ENCODE measurements at places on chromosomes 7 and 10.

DNA sequence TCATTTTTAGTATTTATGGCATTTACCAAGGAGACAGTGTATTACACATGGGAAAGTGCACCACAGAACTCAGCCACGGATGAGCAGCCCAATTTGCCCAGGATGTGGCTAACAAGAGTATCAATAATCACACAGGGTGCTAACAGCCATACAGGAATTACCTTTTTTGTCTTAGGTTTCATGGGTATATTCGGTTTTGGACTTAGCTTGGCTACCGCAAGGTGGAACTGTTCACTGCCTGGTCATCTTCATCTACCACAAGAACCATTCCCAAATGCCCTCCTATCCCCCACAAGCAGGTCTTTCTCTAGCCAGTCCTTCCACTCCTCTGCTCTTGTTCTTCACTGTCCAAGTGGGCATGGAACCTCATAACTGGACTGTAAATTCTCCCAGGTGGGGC lies 6.0 kb downstream of the PDLIM1 start:
- DNase-seq = no peak

GRCh38 chr10:46270086-46270811 lies 16.5 kb upstream of the ANTXRL start:
- no peak for DNase-seq

DNA sequence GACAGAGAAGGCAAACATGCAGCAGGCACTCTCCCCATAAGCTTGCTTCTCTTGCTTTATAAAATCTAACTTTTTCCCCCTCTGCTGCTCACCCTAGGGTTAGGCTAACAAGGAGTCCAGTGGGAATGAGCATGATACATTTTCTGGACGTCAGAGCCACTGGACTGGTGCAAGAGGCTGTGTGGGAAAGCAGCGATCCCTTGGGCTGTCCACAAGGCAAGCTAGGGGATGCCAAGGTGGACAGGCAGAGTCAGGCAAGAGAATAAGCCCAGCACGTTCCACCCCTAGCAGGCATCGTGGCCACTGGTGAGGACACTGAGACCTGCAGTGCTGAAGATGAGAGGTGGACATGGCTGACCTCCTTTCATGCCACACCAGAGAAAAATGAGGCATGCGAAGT lies 290.9 kb upstream of the ZMIZ1 start:
- no peak for DNase-seq

- no peak for DNase-seq
Measured at GRCh38 chr10:14062528-14063260, 268.0 kb downstream of the FRMD4A start.

- DNase-seq = no peak
Measured at GRCh38 chr7:80622541-80622940, 15.9 kb upstream of the CD36 start.

DNA sequence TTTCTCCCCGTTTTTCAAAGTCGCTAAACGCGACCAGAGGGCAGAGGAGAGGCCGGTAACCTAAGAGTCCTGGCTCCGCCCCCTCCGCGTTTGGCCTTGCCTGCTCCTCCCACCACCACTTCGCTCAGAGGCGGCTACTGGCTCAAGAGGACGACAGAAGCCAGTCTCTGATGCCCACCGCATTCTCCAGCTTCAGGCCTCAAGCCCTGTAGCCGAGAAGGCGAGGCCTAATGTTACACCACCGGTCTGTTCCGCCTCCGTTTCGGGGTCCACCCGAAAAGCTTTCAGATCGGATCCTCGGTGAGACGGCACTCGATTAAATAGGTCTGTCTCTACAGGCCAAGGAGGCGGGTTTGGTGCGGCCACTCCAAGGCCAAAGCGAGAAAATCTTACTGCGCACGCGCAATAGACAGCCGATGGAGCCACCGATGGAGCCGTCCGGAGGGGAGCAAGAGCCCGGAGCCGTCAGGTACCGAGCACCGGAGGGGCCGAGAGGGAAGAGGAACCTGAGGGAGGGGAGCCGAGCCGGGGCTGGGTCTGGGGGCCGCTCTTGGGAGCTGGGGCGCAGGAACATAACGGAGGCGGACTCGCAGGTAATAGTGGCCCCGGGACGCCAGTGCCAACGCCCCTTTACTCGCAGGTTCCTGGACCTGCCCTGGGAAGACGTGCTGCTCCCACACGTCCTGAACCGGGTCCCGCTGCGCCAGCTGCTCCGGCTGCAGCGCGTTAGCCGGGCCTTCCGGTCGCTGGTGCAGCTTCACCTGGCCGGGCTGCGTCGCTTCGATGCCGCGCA lies at the start of gene FBXL15:
TSS of gene FBXL15 (plus strand) at position 123 of the 793 bp plus-strand sequence. CDS start at position 417, 294 bp downstream.
- DNase-seq = peak; percentile 95

GRCh38 chr10:112827951-112828350 lies 122.1 kb upstream of the TCF7L2 start:
- no peak for DNase-seq

DNA sequence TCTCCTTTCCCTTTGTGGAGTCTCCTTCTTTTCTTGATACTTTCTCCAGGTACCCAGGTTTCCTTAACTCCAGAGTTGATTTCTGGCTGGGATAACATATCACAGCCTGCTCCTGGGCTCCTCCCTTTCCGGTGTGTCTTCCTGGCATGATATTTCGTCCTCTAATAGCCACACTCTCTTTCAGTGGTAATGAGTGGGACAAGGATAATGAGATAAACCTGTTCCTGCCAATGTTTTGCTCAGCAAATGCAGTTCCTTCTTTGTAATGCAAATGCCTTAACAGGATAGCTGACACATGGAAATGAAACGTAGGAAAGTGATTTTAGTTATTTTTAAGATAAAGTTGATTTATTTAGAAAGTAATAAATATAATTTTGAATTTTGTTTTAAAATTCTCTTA lies 168.6 kb downstream of the NRP1 start:
- DNase-seq = no peak

GRCh38 chr10:92699518-92700381 lies 10.0 kb downstream of the HHEX start:
- peak; percentile 60 for DNase-seq

DNA sequence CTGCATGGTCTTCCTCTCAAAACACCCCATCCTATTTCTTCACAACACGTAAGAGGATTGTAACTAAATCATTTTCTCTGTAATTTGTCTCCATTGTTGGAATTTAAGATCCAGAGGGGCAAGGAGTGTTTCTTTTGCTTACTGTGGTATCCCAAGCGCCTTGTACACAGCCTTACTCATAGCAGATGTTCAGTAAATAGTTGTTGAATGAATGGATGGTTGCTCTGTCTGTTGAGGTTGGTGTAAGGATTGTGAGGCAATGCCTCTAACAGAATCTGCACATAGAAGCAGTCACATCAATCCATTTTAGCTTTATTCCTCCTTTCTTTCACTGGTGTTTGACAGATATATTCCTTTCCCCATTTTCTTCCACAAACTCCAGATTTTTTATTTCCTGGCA lies 90.1 kb downstream of the ZNF365 start:
- no peak for DNase-seq

GRCh38 chr10:129690248-129691070 lies 223.4 kb downstream of the MGMT start:
- DNase-seq = no peak

GRCh38 chr7:130500910-130501309 lies 9.0 kb downstream of the MEST start:
- DNase-seq = no peak

GRCh38 chr10:79176052-79176501 lies 107.3 kb downstream of the ZMIZ1 start:
- DNase-seq = no peak

DNA sequence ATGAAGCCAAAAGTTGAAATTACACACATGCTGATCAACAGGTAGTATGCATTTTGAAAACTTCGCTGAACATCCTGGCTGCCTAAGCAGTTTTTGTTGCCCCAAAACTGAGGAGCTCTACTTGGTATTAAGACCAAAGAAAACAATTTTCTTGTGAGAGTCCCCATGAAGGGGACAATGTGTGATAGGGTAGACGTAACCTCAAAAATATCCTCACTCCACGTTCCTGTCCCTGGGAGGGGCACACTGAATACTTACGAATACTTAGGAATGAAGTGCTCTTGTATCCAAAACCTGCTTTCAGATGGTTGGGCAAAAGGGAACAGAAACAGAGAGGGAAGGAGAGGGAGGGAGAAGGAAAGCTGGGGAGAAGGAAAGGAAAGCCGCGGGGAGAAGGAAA lies 24.7 kb downstream of the CCDC6 start:
- no peak for DNase-seq

GRCh38 chr10:87923233-87923632 lies 59.8 kb downstream of the PTEN start:
- no peak for DNase-seq

DNA sequence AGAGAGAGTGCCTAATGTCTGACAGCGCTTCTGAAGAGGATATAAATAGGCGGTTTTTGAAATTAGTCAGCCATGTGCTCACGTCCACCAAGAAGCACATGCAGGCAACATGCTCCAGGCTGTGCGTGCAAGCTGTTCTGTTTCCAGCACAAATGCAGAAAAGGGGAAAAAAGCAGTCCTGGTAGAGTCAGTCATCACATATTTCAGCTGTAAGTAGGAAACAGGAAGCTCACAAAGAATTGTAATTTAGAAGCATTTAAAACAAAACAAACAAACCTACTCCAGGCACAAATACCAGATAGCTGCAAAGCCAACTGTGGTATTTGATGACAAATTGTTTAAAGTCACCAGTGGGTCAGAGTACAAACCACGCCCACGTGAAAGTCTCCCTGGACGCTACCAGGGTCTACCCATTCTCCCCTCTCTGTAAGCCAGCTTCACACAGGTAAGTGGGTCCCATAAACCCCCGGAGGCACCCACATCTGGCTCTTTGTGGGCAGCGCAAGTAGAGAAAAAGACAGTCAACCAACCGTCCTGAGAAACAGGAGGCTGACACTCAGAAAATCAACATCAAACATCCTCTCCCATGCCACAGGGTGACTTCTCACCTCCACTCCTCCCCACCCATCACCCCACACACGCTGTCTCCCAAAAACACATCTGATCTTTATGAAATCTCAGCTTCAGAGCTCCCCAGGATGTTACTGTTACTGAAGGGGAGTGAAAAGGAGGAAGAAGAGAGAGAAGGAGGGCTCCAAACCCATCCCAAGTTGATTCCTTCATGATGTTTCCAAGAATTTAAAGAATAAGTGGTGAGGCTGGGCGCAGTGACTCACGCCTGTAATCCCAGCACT lies 186.4 kb downstream of the FAM107B start:
- DNase-seq = no peak

GRCh38 chr10:82581940-82582339 lies 706.9 kb downstream of the NRG3 start:
- DNase-seq = no peak

GRCh38 chr7:154304740-154305700 lies 252.8 kb downstream of the DPP6 start:
- DNase-seq = no peak

- no peak for DNase-seq
Measured at GRCh38 chr7:1548438-1548831, 7.6 kb downstream of the TMEM184A start.

GRCh38 chr10:126732868-126733267 lies 62.4 kb upstream of the C10orf90 start:
- DNase-seq = no peak

- no peak for DNase-seq
Measured at GRCh38 chr7:12239806-12240205, 28.7 kb downstream of the TMEM106B start.

GRCh38 chr7:149310113-149310836 lies 48.3 kb downstream of the ZNF783 start:
- DNase-seq = no peak

DNA sequence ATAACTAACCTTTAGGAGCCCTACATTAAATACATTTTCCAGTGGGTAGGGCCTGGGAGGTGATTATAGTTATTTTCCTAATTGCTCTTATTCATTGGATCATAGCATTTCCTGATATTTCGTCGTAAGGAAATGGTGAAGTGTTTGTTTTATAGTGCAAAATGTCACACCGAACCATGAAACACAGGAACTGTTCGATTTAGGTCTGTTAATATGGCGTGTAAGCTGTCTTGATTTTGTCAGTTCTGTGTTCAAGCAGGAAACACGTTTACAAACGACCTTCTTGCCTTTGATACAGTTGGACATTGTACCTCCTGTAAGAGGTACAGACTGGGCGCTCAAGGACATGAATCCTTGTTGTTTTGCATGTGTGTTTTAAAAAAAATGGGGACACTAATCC lies 14.8 kb downstream of the RBM17 start:
- no peak for DNase-seq

Measured in right lobe of liver (tissue), 6 donors.